ENCODE measurements at places on chromosomes 1 and 21.

DNA sequence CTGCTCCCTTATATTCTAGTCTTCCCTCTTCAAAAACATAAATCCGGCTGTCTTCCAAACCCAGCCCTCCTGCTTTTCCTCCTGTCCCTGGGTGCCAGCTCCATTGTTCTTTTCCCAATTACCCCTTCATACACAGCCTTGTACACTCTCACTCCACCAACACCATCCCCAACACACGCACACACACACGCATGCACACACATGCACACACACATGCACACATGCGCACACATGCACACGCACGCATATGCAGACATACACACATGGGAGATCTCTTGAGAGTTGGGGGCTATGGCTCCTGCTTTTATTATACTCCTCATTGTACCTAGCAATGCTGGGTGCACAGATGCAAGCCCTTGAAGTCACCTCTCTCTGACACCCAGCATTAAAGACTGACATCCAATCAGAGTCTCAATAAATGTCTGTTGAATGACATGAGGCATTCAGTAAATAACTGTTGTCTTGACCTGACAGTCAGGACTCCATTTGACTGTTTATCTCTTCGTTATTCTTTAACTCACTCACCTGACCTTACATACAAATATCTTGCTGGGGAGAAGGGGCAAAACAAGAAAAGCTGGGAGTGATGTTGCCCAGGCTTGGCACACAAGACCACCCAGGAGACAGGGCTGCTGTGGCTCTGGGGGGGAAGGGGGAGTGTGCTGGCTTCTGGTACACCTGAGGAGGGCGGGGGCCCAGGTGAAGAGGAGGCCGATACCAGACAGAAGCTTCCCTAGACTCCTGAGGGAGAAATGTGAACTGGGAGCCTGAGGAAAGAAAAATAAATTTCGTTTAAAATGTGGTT is 16.0 kb downstream of the ABCA4 start:
- no peak for DNase-seq

DNA sequence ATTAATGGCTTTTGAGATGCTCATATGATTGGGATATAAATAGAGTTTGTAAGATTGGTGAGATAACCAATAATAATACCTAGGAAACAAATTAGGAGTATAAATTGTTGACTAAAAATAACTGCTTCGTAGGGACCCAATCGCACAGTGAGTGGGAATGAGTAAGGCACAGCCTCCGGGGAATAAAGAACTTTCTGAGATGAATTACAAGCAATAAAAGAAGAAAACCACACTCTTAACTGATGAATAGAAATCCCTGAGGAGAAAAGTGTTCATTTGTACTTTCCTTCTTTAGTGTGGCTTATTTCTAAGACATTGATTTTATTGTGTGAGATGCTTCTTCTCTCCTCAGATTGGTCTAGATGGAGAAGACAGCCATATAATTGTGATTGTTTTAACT is 443.4 kb upstream of the PRMT6 start:
- DNase-seq = no peak

DNA sequence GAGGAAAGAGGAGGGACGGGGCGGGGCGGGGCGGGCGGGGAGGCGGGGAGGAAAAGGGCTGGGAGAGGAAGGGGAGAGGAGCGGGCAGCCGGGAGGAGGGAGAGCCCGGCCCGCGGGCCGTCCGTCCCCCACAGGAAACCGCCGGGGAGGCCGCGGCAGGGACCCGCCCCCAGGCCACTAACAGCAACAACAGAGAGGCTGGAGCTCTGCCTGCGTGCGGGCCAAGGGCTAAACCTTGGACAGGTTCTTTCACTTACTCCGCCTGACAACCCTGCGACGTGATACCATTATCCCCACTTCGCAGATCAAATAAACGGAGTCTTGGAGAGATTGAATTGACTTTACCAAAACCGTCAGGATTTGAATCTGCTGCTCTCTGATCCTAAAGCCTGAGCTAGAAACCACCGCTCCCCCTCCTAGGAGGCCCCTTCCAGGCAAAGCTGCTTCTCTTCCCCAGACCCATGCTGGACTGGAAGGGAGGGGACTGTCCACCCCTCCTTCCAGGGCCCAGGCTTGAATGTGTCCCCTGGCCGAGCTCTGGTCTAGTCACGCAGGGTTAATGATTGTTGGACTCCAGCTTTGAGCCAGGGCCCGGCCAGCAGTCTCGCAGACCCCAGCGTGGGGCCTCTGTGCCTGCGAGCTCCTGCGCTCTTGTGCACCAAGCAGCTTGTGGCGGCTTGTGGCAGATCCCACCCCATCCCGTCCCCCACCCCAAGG is at the start of gene EVA1B:
Gene EVA1B (minus strand): TSS at position 10 of the 717 bp plus-strand sequence. CDS start 608 bp downstream, outside the sequence.
- DNase-seq = peak; percentile 89

DNA sequence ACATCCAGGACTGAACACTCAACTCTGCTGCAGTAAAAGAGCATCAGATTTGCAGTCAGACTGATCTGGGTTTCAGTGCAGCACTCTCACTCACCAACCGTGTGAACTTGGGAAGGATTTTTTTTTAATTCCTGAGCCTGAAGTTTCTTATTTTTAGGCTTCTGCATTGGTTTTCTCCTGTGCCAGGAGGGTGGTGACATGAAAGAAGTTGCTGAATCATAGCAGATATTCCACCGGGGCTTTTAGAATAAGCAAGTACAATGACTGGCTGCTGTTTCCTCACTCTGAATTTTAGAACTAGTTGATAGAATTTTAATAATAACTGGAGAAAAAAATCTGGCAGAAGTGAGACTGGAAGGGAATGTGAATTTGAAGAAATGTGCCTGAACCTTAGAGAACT is 11.6 kb downstream of the ADAM30 start:
- DNase-seq = no peak

- no peak for DNase-seq
Measured at GRCh38 chr1:92554216-92554615, 67.5 kb upstream of the GFI1 start.

DNA sequence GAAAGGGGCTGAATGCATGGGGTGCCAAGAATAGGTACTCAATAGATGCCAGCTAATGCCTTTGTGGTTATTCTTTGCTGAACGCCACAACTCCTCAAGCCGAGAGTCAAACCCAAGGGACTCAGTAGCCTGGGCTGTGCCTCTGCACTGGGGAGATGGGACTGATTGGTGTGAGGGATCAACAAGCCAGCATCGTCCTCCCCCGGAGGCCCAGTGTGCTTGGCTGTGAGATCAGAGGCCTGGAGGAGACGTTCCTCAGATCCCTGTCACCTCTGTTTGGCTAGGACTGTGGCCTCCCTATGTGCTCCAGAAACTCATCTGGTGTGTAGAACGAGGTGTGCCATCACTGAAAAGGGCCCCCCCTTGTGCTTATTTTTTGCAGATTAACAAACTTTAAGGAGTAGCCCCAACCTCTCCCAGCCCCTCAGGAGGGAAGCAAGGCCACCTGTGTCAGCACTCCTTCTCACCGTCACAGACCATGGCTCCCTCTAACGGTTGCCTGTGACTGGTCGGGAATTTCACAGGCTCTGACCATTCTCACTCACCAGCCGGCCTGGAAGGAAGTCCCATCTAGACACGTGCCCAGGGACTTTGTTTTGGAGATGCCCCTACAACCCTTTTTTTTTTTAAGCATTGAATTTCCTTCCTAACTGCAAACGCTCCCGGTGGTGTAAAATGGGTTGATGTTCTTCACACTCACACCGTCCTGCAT is 194.0 kb upstream of the VAMP3 start:
- DNase-seq = no peak

DNA sequence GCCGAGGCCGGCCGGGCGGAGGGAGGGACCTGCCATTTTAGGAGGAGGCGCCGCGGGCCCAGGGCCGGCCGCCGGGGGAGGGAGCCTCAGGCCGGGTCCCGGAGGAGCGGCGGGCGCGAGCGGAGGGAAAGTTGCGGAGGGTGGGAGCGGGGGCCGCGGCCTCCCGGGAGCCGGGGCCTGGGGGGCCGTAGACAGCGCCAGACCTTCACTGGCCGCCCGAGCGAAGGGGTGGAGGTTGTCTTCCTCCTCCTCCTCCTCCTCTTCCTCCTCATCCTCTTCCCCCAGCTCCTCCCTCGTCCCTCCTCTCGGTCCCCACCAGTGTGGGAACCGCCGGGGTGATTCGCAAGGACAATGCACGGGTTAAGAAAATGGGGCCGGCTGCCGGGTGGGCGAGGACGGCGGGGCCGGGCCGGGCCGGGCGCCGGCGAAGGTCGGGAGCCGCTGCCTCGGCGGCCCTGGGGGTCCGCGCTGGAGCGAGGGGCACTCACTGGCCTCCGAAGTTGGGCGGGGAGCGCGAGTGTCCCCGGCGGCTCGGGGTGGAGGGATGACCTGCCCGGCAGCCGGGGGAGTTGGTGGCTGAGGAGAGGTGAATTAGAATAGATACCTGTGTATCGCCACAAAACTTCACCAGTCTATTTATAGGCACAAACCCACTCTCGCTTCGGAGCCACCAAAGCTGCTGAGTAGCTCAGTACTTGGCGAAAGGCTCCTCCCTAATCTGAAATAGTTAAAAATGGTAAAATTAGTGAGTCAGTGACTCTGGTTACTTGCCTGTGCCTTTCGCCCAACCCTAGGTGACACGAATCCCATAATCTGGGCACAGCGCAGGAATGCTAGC is 1.3 kb downstream of the DYRK1A start:
- no peak for DNase-seq

DNA sequence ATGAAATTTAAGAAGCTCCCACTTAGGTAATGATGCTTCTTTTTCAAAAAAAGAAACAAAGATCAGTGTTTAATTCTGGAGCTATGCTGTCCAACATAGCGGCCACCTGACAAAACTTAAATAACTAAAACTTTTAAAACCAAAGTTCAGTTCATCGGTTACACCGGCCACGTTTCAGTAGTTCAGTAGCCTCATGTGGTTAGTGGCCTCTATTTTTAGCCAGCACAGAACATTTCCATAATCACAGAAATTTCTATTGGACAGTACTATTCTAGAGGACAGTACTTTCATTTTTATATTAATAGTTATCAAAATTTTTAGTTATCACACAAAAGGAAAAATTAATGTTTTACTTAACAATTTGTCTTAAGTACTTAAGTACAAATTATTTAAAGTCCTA is 141.0 kb downstream of the USP25 start:
- no peak for DNase-seq
